ENCODE measurements at places on chromosomes 12 and 14. TPM values are rescaled to one million over a fixed set of nuclear protein-coding genes. Genes with fewer than 3 reads are reported as not detected.

TPH2 gene
- polyA plus RNA-seq, result not detected

LMBR1L gene
- polyA plus RNA-seq, result 71.9 TPM

ABHD12B gene
- polyA plus RNA-seq, result not detected

ENTPD5 gene
- polyA plus RNA-seq, result 3.2 TPM

RDH5 gene
- polyA plus RNA-seq, result 1.6 TPM

TAC3 gene
- polyA plus RNA-seq, result not detected

KRT72 gene
- not detected for polyA plus RNA-seq

NCOR2 gene
- 4.1 TPM for polyA plus RNA-seq

KITLG gene
- polyA plus RNA-seq, result not detected

REM2 gene
- polyA plus RNA-seq, result 1.5 TPM

COQ5 gene
- 46.0 TPM for polyA plus RNA-seq

LRIG3 gene
- not detected for polyA plus RNA-seq

RTL1 gene
- not detected for polyA plus RNA-seq

GSC gene
- not detected for polyA plus RNA-seq

CEP170B gene
- polyA plus RNA-seq, result not detected

ITGB7 gene
- 279 TPM for polyA plus RNA-seq

KRT75 gene
- polyA plus RNA-seq, result not detected

PAPLN gene
- polyA plus RNA-seq, result 0.11 TPM

AKAP6 gene
- polyA plus RNA-seq, result 0.81 TPM

E2F7 gene
- polyA plus RNA-seq, result not detected

KLRD1 gene
- 0.16 TPM for polyA plus RNA-seq

DBX2 gene
- not detected for polyA plus RNA-seq

RAN gene
- polyA plus RNA-seq, result 779 TPM

TPPP2 gene
- not detected for polyA plus RNA-seq

GLIPR1L1 gene
- polyA plus RNA-seq, result not detected

CPNE6 gene
- polyA plus RNA-seq, result not detected

CNTN1 gene
- not detected for polyA plus RNA-seq

DLK1 gene
- polyA plus RNA-seq, result not detected

SLC39A2 gene
- polyA plus RNA-seq, result not detected

RNASE7 gene
- polyA plus RNA-seq, result not detected

BDKRB1 gene
- polyA plus RNA-seq, result not detected

ABHD4 gene
- 11.5 TPM for polyA plus RNA-seq

DACT1 gene
- 0.07 TPM for polyA plus RNA-seq

OXA1L gene
- 83.2 TPM for polyA plus RNA-seq

TRHDE gene
- polyA plus RNA-seq, result not detected
